NT2/D1 (cell line): ENCODE measurements at places on chromosomes 13 and 19.

GRCh38 chr19:5694167-5694955 lies 4.3 kb downstream of the RPL36 start:
- no peak for DNase-seq

- DNase-seq, result no peak
These were observed 1.0 kb downstream of the USE1 start for GRCh38 chr19:17216058-17216670.

DNA sequence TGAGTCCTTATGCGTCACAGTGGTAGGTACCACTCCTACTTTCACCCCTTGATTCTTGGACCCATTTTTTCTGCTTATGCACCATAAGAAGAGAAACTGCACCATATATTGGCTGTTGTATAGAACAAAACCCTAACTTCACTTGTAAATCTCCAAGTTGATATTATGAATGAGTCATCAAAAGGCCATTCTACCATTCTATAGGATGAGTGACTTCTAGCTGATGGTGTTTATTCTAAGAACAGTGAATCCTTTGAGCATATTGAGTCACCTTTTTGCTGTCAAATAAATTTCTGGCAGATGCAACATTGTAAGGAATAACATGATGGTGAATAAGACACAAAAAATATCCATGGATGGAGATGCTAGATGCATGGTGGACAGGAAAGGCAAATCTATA lies 57.7 kb downstream of the POLR1D start:
- DNase-seq, result no peak

GRCh38 chr13:110648146-110648819 lies 32.9 kb downstream of the NAXD start:
- no peak for DNase-seq

GRCh38 chr13:27481766-27482165 lies 31.4 kb upstream of the MTIF3 start:
- DNase-seq, result peak; percentile 56

DNA sequence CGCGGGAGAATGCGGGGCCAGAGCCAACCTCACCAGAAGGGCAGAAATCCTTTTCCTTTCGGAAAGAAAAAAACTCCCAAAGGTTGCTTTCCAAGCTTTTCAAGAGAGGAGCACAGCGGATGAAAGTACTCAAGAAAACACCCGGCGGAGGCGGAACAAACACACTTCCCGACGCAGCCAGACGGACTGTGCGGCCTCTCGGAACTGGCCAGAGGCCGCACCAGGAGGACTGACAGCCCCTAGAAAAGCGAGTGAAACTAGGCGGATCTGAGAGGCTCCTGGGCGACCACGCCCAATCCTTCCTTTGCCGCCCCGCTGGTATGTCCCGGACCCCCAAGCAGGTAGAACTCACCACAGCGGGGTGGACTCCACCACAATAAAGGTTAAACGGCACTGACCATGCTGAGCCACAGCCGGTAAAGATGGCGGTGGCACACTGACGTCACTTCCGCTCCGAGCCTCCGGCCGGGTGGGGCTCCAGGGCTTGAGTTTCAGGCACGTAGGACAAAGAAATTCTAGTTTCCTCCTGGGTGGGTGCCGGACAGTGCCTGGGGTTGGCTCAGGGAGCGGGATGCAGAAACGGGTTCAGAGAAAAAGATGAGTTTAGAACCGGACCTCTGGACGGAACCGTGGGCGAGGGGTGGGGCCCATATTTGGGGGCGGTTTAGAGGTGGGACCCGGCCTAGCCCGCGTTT lies at the start of gene ZNF562:
ZNF562 (minus strand) TSS at position 438 of the 695 bp plus-strand sequence. CDS start 14,356 bp downstream, outside the sequence.
- DNase-seq, result peak; percentile 87

DNA sequence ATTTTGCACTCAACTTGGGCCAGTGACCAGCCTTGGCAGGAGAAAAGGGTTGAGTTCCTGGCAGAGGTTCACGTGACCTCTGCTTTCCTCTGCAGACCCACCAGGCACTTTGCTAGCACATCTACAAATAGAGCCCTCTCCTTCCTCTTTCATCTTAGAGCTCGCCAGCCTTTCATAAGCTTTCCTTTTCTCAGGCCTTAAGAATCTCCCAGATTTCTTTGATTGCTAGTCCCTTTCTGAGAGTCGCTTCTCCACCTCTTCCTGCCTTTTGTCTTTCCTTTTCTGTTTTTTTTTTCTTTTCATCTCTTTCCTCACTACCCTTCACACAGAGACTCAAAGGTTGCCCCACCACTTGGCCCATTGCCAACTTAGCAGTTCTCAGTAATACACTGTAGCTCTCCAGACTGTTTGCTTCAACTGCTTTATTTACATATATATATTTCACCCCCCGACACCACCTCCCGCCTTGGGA lies 375.7 kb upstream of the SPRY2 start:
- peak; percentile 57 for DNase-seq

GRCh38 chr13:39597838-39598237 lies 5.2 kb downstream of the LHFPL6 start:
- DNase-seq, result no peak

GRCh38 chr13:92362717-92363116 lies 863.9 kb upstream of the GPC6 start:
- DNase-seq, result no peak

DNA sequence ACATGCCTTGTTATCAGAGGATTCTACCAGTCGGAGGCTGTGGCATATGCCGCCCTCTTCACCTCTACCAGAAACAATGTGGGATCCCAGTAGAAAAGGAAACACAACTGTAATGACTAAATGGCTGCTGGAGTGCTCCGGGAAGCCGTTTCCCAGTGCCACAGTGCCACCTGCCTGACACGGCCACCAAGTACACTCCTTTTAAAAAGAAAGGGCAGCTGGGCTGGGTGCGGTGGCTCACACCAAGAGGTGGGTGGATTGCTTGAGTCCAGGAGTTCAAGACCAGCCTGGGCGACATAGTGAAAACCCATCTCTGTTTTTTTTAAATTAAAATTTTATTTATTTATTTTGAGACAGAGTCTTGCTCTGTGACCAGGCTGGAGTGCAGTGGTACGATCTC lies 67.3 kb downstream of the TRPM4 start:
- DNase-seq, result no peak

- no peak for DNase-seq
These were observed 83.1 kb downstream of the ZNF557 start for GRCh38 chr19:7152568-7152967.

GRCh38 chr13:53782488-53782961 lies 753.9 kb downstream of the OLFM4 start:
- DNase-seq, result peak; percentile 18

GRCh38 chr19:7787141-7787540 lies 24.1 kb downstream of the CLEC4M start:
- no peak for DNase-seq

DNA sequence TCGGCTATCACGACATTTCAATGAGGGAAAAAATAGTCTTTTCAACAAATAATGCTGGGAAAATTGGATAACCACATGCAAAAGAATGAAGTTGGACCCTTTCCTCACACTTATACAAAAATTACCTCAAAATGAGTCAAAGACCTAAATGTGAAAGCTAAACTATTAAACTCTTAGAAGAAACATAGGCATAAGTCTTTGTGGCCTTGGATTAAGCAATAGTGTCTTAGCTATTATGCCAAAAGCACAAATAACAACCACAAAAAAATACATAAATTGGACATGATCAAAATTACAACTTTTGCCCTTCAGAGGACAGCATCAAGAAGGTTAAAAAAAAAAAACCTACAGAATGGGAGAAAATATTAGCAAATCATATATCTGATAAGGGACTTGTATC lies 156.6 kb downstream of the FOXO1 start:
- no peak for DNase-seq

- no peak for DNase-seq
These were observed 25.9 kb downstream of the RCBTB2 start for GRCh38 chr13:48507021-48507420.

GRCh38 chr13:113489549-113490495 lies 689 bp downstream of the DCUN1D2 start:
- DNase-seq, result no peak

- DNase-seq, result no peak
These were observed 9.8 kb downstream of the IRF3 start for GRCh38 chr19:49655570-49656455.

GRCh38 chr13:21218351-21219035 lies 42.0 kb downstream of the MRPL57 start:
- DNase-seq, result no peak

DNA sequence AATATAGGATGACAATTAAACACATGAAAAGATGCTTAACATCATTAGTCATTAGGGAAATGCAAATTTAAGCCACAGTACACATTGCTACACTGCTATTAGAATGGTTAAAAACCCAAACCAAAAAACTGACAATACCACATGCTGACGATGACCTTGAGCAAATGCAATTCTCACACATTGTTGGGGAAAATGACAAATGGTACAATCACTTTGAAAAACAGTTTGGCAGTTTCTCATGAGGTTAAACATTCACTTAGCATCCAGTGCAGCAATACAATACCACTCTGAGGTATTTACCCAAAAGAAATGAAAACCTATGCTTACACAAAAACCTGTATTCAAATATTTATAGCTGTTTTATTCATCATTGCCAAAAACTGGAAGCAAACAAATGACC lies 11.3 kb downstream of the FLT3 start:
- DNase-seq, result no peak

DNA sequence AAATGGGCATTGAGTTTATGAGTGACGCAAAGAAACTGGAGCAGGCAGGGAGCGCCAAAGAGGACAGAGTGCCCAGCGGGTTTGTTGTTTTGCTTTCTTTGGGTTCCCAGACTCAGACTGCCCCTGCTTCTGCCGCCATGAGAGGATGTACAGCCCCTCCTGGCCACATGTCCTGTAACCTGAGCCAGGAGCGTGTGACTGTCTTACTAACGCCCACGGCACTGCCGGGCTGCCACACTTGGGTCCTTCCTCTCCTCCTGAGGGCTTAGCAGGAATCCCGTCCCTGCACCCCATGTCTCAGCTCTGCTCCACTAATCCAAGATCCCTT lies 80.5 kb downstream of the GPR12 start:
- DNase-seq, result no peak

DNA sequence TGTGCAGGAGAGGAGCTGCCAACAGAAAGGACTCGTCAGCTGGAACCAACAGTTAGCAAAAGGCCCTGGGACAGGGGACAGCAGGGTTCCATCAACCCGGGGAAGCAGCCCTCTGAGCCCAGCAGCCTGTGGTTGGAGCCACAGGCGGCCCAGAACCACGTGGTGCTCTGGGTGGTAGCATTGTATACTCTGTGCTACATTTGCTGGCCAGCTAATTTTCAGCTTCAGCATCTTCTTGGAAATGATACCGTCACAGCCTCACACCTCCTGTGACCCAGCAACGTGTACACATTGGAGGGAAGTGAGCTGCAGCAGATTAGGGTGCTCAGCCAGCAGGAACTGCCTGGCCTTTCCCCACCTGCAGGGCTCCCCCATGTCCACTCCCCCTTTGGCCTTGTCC lies 13.1 kb upstream of the MTIF3 start:
- DNase-seq, result no peak

- DNase-seq, result peak; percentile 13
These were observed 21.0 kb downstream of the EPSTI1 start for GRCh38 chr13:42970824-42971690.

GRCh38 chr13:26021516-26021915 lies 30.3 kb downstream of the SHISA2 start:
- no peak for DNase-seq

- no peak for DNase-seq
These were observed 6.1 kb downstream of the HAUS8 start for GRCh38 chr19:17069193-17069592.

DNA sequence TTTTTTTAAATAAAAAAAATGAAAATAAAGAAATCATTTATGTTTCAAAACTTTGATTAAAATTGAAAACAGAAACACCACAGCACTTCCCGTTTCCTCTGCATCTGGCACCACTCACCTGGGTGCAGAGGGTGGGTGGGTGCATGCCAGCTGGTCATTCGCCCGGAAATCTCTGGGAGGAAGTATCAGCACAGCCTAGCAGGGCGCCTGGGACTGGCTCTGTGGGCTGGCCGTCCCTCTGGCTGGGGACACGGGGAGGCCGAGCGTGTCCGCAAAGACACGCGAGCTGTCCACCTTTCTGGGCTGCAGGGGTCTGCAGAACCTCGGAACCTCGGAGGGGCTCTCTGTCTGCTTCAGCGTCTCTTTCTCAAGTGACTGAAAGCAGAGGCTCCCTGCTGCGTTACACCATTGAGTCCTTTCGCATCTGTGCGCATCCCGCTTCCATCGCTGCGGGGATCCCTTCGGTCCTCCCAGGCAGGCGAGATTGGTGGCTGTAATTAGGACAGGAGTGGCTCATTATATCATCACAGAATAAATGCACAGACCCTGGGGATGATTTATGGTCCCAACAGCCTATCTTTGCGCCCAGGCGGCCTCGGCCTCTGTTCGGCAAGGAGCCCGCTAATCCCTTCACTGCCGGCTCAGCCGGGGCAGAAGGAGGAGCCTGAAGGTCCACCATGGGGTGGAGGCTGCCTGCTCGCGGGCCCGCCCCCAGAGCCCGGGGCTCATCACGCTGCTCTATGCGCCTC lies 17.2 kb downstream of the CRTC1 start:
- no peak for DNase-seq

- DNase-seq, result no peak
These were observed 410.7 kb downstream of the MZT1 start for GRCh38 chr13:72316716-72317115.

GRCh38 chr19:40718774-40719391 lies 2.0 kb downstream of the ITPKC start:
- DNase-seq, result no peak

DNA sequence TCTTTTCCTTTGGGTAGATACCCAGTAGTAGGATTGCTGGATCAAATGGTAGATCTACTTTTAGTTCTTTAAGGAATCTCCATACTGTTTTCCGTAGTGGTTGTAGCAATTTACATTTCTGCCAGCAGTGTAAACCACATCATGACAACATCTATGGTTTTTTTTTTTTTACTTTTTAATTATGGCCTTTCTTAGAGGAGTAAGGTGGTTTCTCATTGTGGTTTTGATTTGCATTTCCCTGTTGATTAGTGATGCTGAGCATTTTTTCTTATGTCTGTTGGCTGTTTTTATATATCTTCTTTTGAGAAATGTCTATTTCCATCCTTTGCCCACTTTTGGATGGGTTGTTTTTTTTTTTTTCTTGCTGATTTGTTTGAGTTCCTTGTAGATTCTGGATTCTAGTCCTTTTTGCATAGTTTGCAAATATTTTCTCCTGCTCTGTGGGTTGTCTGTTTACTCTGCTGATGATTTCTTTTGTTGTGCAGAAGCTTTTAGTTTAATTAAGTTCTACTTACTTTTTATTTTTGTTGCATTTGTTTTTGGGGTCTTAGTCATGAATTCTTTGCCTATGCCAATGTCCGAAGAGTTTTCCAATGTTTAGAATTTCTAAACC lies 38.8 kb downstream of the TDRD3 start:
- DNase-seq, result no peak

- no peak for DNase-seq
These were observed 139.1 kb upstream of the TRPC4 start for GRCh38 chr13:38008636-38009035.

DNA sequence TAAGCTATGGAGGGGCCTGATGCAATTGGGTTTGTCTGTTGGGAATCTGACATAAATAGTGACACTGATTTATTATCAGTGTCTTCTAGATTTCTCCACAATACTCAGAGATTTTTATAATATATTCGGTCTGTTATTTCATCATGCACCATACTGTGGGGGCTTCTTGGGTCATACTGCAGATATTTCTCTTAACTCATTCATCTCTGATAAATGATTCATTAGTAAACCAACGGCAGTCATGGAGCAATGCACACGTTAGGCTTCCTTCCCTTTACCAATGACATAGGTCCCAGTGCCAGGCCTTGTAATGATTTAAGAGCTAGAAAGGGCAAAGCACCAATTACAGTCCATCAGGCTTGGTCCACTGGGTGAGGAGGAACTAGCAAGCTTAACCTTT lies 53.6 kb downstream of the FAM216B start:
- no peak for DNase-seq

GRCh38 chr13:111573801-111574200 lies 253.4 kb downstream of the TEX29 start:
- no peak for DNase-seq
